Non-pigmented ciliary epithelial cell (primary cell): ENCODE measurements at places on chromosomes 1 and 21.

DNA sequence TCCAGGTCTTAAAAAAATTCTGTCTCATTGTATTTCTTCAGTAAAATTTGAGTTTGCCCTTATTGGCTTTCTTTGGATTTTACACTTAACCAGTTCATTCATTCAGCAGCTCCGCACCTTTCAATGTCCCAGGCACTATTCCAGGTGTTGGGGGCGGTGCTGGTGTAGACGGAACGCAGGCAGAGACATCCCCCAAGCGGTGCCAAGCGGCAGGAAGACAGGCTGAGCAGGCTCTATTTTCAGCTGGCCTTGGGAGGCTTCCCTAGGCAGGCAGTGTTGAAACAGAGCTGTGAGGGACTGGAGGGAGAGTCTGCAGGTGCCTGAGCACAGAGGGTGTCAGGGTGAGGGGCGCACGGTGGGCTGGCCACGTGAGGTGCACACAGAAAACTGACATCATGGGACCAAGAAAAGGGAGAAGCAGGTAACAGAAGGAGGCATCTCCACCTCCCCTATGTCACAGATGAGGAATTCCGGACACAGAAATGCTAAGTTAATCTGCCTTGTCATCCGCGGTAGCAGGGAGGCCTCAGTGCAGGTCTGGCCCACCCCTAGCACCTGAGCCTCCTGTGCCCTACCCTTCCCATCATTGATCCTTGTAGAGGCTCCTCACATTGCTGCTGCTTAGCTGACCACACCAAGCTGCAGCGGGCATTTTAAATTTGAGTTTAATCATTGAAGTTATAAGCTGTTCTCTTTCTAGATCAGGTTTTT lies 40.8 kb downstream of the SLC37A1 start:
- DNase-seq, result no peak

GRCh38 chr1:17585266-17585987 lies 45.9 kb downstream of the ARHGEF10L start:
- DNase-seq, result no peak

DNA sequence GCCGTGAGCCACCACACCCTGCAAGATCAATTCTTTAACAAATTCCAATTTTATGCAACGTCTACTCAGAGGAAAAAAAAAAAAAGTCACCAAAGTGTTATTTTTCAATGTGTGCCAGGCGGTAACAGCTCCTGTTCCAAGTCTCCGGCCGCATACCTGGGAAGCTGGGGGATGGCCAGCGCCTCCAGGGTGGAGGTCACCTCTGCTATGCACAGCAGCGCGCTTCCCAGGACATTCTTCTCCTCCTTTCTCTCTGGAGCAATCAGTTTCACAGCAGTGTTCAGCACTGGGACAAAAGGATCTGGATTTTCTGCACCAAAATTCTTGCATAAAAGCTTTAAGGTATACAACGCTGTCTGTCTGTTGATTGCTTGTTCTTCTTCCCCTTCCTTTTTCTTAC lies 34.3 kb downstream of the LGALS8 start:
- DNase-seq, result no peak

- no peak for DNase-seq
Measured at GRCh38 chr1:39957299-39958015, 2.5 kb downstream of the MFSD2A start.

GRCh38 chr1:205658943-205659581 lies 21.2 kb downstream of the SLC45A3 start:
- DNase-seq, result peak; percentile 11

- DNase-seq, result no peak
Measured at GRCh38 chr1:153563483-153563901, 2.2 kb downstream of the S100A2 start.

- peak; percentile 84 for DNase-seq
Measured at GRCh38 chr1:111690306-111690617, 48.9 kb downstream of the INKA2 start.

GRCh38 chr1:224726441-224727182 lies 110.5 kb downstream of the CNIH3 start:
- peak; percentile 83 for DNase-seq

- no peak for DNase-seq
Measured at GRCh38 chr1:167431261-167431908, 86.9 kb downstream of the CD247 start.

DNA sequence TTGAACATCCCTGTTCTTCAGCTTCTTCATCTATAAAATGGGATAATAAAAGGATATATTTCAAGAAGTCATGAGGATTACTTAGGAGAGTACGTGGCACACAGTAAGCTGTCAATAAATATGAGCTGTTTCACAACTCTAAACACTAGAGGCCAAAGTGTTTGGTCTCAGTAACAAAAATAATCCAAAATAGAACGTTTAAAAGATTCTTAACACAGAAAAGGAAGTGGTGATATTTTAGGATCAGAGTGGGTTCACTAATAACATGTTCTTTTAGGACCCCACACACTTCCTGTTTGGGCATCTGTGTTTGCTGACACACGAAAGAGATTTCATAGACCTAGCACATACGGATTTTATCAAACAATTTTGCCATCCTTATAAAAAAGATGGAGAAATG lies 32.9 kb downstream of the TNFSF18 start:
- no peak for DNase-seq
